CD14-positive monocyte (primary cell): ENCODE measurements at places on chromosomes 7 and 10.

- DNase-seq, result no peak
Observed at GRCh38 chr7:42843205-42843800, 68.6 kb downstream of the C7orf25 start.

DNA sequence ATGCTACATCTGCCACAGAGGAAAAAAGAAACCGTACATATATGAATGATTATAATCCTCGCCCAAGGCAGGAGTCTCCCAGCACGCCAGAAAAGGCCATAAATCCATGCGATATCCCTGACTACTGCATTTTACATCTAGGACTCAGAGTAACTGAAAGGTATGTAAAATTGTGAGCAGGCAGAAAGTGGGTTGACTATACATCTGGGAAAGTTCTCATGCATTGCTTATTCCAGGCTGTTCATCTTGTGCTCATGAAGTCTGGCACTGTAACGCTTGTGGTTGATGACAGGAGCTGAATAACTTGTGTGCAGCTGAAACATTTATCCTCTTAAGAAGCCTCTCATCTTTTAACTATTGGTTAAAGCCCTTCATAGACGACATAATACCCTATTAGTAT, 193.4 kb upstream of the STEAP4 start:
- DNase-seq, result no peak

- DNase-seq, result no peak
Observed at GRCh38 chr7:42151309-42151708, 85.7 kb downstream of the GLI3 start.

DNA sequence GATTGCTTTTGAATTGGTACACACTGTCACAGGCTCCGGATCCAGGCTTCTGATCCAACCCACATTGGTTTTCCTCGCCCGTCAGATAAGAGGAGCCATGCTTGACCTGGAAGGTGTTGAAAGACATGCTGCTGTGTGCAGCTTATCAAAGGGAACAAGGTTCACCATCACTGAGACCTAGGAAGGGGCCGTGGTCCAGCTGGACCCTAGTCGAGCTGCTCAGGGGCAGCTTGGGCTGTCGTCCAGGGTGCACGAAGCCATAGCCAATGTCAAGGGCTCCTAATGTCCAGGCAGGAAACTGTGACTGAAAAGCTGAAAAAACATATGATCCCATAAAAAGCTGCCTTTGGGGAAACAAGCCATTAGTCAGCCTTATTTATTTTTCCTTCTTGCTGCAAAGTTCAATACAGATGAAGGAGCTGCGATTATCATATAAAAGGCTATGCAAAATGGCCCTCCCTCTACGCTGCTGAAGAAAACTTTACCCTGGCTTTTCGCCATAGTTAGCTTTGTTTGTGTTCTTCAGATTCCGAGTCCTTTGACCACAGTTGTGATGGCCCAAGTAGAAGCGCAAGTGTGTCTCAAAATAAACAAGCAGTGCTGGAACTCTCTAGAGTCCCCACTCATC, 118.0 kb downstream of the CREB5 start:
- no peak for DNase-seq

DNA sequence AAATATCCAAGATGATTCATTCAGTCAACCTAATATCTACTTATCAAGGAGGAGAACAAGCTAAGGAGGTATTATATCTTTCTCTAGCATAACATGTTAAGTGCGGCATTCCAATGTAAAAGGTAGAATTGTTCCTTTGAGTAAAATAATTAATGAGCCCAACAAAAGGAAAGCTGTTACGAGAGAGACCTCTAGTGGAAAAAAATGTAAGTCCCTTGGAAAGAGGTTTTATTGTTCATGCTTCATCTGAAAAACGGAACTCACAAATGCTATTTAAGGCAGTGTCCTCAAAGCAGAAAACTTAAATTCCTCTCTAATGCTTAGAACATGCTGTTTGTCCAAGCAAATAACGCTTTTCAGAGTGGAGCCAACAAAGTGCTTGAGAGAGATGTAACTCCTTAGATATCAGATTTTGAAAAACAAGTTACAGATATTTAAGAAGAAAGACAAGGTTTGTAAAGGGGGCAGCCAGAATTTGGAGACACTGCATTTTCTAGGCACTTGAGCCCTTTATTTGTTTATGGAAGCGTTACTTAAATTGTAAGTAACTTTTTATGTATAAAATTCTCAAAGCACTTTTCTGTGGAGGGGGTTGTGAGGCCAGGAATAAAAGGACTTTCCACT, 119.9 kb downstream of the TFEC start:
- DNase-seq, result peak; percentile 34

DNA sequence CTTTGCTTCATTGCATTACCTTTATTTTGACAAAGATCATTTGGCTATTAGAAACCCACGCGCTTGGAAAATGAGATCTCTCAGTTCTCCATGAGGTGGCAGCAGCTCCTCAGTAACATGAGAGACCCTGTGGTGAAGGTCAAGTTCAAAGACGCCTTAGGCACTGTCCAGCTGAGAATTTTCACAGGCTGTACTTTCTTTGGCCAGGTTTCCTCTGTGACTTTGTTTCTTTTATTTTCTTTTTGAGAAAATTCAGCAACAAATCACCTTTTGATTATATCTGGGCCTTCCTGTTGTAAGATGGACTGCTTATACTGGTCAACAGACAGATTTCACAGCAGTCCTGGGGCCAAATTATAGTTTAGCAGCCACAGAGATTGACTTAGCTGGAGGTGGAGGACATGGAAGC, 54.5 kb downstream of the RAB18 start:
- peak; percentile 66 for DNase-seq

GRCh38 chr10:69757553-69758309, 44.0 kb upstream of the COL13A1 start:
- DNase-seq, result no peak

DNA sequence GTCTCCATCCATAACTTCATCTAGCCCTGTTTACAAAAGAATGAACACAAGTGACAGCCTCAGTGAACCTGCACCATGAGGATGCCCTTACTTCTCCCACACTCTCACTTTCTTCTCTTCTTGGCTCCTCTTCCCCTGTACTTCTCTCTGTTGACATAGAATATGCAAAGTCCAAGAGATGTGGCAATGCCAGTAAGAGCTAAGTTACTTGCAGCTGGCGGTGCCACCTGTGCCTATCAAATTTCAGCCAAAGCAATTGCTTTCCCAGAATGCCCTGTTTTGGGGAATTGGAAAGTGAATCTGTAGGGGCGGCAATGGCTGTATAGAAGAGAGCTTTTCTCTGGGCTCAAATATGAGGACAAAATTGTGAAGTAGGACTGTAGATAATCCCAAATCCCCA, 557.8 kb downstream of the AUTS2 start:
- no peak for DNase-seq

- DNase-seq, result no peak
Observed at GRCh38 chr10:84292502-84292901, 35.9 kb upstream of the CCSER2 start.

DNA sequence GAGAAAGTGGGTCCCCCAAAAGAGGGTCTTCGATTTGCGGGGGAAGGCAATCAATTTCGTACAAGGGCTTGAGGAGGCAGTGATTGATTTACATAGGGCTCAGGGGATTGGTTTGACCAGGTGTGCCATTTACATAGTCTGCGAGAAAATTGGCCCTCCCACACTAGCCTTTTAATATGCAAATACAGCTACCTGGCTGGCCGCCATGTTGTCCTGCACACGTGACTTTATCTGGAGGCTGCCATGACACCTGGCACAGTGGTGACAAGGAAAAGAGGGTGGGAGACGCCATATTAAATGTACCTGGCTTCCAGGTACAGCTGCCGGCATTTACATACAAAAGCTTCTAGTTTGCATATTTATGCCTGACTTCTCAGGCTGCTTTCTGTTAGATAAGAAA, 1577.2 kb upstream of the LRRTM3 start:
- no peak for DNase-seq

GRCh38 chr7:18861514-18862118, 255.8 kb downstream of the TWIST1 start:
- no peak for DNase-seq

GRCh38 chr7:114821030-114821900, 100.6 kb upstream of the MDFIC start:
- no peak for DNase-seq

DNA sequence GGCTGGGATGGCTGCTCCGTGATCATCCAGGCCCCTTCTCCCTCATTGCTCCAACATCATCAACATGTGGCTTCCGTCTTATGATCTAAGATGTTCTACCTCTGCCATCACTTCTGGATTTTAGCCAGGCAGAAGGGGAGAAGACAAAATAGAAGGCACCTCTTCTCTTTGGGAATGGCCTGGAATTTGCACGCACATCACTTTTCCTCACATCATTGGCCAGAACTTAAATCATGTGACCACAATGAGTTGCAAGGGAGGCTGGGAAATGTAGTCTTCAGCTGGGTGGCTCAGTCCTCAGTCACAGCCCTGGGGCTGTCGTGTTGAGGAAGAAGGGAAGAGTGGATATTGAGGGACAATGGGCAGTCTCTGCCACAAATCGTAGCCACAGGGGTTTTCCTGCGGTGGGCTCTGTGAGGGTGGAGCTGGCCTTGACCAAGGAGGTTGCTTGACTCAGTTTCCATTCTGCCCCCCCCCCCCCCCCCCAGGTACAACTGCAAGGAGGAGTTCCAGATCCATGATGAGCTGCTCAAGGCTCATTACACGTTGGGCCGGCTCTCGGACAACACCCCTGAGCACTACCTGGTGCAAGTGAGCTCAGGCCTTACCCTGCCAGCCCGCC, 50.3 kb downstream of the PALD1 start:
- no peak for DNase-seq

DNA sequence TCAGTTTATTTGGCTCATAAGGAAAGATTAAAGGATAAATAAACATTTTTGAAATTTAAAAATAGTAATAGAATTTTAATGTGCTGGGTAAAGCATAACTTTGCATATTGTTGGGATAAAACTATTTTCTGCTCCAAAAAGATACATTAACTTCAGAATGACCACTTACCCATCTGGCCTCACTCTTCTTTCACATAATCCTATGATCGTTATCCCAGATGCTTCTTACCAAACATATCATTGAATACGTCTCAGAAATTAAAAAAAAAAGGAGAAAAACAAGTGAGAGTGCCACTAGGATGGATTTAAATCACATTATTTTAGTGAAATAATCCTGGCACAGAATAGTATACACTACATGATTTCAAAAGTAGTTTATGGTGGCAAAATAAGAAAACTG, 677.5 kb upstream of the ZWINT start:
- DNase-seq, result no peak

DNA sequence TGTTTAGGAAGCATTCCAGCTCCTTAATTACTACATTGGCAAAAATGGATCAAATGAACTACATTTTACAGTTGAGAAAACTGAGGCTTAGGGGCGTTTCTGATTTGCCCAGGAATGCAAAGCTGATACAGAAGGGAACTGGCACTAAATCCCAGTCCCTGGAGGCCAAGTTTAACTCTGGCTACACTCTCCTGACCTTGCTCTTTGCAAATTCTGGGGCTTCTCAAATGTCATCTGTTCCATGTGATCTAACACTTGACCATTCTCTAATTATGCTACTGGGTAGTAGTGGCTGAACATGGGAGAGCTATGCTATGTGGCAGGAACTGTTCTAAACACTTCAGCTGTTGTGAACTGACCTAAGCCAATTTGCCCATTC, 11.3 kb upstream of the HABP2 start:
- no peak for DNase-seq

- DNase-seq, result peak; percentile 3
Observed at GRCh38 chr10:66931340-66931948, 5.6 kb downstream of the LRRTM3 start.

- peak; percentile 59 for DNase-seq
Observed at GRCh38 chr7:80679921-80680907, 41.8 kb downstream of the CD36 start.

GRCh38 chr7:130351791-130352090, 7.1 kb downstream of the CPA5 start:
- DNase-seq, result no peak

DNA sequence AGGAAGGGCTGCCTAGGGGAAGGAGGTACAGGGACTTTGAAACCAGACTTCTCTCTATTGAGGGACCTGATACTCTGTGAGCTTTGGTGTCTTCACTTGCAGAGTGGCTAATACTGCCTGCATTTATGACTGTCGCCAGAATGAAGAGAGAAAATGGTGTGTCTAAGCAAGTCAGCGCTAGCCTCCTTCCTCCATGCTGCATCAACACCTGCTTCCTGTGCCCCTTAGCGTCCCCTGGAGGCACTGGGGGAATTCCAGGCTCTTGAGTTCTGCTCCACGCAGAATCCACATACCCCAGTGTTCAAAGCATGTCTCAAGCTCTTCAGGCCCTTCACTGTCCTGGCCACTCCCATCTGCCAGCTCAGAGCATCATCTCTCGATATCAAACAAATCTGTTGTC, 140.5 kb downstream of the PKD1L1 start:
- DNase-seq, result no peak

DNA sequence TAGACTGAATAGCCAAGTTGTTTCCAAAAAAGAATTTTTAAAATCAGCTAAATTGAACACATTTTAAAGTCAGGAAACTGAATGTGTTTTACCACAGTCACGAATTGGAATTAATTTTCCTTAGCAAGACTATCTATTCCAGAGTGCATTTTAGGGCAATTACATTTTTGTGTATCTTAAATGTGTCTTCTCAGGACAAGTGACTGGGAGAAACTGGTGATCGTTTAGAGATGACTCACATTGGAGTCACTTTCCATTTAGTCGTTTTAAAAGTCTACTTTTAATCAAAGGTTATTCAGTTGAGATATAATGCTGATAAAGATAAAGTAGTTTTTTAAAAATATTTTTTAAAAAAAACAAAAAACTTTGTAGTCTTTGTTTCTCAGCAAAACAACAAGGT, 191.7 kb upstream of the SLC26A5 start:
- no peak for DNase-seq

DNA sequence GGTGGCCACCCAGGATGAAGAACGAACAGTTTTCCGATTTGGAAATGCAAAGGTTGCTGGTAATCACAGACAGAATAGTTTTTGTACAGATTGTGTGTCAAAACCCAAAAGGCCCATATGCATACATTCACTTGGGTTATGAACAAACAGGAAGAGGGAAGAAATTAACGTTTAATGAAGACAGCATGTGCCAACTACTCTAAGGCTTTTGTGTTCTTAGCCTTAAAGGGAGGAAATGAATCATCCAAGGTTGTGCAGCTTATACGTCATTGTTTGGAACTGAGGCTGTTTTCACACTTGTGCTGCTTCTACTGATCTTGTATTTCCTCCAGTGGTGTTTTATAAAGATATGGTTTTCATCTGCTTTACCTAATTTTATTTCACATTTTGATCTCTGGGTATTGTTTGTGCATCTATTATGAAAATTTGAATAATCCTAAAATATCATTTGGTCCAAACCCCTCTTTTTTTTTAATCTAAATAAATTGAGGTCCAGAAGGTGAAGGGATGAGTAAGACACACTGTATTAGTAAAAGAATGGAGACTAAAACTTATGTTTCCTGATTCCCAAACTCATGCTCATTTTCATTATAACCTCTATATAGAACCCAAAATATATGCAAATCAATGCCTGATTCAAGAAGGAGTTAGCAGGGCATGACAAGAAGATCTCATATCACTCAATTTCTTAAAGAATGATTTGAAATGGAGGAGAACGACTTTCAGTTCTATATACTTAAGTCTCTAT, 373.1 kb downstream of the THSD7A start:
- DNase-seq, result peak; percentile 40

DNA sequence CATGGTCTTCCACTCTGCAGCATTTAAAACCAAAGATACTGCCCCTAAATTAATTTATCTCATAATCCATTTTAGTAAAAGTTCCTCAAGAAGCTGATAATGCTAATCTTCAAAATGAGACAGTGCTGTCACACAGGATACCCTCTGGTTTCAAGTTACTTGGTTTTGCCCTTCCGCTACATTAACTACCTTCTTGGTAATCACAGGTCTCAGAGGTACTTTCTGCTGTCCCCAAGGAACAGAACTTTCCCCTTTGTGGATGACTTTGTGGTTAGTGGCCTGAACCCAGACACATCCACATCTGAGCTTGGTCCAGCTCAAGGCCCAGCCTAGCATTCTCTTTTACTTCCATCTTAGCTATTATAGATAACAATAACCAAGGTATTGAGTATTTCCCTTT, 88.8 kb upstream of the TMEM26 start:
- DNase-seq, result no peak
